Right cardiac atrium (tissue), 5 donors: ENCODE measurements at places on chromosomes 3 and 15.

GRCh38 chr15:69456208-69457166 lies 3.9 kb downstream of the RPLP1 start:
- DNase-seq, result no peak

DNA sequence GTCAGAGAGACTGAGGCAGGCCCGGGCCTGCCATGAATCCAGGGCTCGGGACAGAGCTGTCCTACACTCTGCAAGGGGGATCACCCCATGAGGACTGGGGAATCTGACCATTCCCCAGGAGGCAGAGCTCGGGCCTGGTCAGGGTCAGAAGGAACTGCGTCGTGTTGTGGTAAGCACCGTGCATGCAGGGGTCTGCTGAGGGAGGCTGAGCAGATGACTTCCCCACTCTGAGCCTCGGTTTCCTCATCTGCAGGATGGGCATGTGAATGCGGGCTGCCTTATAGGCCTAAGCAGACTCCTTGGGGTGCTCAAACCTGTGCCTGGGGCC lies 61.6 kb upstream of the IQSEC1 start:
- no peak for DNase-seq

DNA sequence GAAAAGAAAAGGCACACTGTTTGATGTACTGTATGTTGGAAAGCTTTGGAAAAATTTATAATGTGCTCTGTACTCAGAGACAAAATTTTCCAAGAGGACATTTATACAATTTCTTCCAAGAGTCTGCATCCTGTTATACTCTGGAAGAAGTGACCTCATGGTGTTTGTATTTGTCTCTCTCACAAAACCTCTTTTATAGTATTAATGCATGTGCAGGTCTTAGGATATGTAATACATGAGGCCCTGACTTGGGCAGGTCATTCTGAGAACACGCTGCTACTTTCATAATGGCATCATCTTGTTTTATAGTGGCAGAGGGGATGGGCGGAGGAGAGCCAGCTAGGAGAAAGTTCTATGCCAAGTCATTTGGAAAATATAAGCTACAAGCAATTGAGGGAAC lies 72.0 kb upstream of the P3H2 start:
- no peak for DNase-seq

DNA sequence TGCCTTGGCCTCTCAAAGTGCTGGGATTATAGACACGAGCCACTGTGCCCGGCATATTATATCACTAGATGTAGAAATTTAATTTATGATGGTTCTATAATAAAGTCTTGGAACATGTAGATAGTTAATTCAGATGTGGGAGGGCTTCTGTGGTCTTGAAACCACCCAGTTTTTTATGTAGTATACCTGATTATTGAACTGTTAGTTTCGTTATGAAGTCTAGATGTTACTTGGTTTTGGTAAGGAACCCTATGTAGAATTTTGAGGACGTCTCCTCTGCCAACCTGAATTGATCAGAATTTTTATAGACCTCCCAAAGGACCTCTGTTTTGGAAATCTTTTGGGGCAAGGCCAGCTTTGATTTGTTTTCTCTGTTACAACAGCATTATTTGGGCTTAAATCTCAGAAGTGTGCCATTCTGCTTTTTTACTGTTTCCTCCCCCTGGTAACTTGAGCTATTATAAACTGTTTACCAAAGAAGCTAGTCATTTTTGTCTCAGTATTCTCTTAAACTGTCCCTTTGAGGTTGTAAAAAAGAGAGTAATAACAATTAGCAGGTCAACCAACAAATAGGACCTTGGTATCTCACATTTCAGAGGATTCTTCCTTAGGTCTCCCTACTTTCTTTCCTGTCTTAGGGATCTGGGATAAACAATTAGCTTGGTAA lies 20.8 kb downstream of the AKAP13 start:
- DNase-seq, result no peak

DNA sequence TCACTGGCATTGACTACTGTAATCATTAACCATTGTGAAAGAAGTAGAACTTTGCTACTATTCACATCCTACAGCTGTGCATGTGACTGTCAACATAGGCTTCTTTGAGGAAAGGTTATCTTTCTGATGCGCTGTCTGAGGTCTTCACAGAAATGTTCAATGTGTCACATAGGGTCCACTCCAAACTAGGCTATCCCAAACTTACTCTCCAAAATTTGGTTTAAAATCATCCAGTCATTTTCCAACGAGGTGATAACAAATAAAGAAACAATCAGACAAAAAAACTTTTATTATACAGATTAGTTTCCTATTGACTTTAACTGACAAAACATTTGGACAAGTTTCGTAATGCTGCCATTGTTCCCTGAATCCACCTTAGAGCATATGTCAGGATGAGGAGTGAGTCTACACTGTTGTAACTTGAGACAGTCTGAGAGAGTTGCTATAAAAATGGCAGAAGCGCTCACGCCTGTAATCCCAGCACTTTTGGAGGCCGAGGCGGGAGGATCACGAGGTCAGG lies 511.6 kb downstream of the PLOD2 start:
- no peak for DNase-seq

GRCh38 chr3:48440590-48440958 lies 517 bp downstream of the TMA7 start:
- peak; percentile 60 for DNase-seq

DNA sequence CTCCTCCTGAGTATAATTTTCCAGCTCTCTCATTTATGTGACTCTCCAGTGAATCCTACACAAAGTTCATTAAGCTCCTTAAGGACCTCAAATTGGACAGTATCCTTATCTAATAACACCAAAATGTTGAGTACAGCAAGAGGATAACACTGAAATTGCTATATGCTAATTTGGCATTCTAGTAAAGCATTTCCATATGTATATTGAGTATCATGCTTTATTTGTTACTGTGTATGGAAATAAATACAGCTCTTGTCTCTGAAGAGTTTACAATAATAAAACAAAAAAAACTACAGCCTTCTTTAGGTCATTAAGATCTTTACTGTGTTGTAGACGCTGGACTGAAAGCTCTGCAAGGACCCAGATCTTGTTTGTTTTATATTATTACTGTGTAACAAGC lies 1341.3 kb downstream of the ROBO1 start:
- DNase-seq, result no peak

GRCh38 chr3:28241221-28242160 lies at the start of gene CMC1:
Gene CMC1 (plus strand): TSS chr3:28241619. CDS start chr3:28241794, 175 bp downstream.
- peak; percentile 99 for DNase-seq
